SHP77 (cell line): ENCODE measurements at places on chromosomes 2 and 18.

DNA sequence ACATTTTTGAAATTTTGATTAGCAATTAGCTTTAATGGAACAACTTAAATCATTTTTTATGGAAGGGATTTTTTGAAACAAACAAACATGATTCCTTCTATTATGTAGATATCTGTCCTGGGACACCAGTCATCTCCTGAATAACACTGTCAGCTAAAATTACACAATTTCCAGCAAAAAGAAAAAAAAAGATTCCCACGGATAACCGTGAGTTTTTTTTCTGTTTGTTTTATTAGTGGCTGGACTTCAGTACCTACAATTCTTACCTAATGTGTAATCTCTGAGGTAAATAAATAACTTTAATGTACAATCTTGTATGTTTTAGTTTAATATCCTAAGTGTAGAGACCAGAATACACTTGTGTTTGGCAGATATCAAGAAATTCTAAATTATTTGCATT lies 126.6 kb upstream of the KYNU start:
- no peak for DNase-seq

DNA sequence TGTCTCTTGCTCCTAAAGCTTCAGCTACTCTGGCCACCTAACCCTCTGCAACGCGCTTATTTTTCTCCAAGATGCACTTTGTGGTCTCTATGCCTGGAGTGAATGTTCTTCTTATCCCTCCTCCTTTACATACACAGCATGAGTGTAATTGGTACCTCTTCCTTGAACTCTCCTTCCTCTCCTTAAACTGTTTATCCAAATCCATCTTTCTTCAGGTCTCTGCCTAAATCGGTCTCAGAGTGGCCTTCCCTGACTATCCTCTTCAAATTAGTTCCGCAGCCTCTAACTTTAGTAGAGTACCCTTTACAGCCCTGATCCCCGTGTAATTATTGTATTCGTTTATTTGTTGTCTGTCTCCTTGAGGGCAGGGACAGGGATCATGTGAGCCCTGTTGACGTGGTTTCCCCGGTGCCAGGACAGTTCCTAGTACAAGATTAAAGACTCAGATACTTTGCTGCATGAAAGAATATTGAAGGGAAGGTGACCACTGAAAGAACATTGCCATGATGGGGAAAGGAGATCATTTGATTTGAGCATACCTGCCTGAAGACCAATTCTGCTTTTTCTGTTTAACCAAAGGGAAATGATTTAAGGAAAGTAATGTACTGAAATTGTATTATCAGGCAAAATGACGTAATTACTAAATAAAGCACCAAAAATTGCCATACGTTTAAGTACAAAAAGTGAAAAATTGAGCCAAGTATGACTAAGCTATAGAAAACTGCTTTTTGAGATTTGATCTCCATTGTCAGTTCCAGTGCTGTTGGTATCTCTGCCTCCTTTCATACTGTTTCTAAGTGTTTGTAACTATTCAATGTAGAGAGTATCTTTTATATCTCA lies 1.2 kb downstream of the CNOT9 start:
- DNase-seq, result no peak

- DNase-seq, result no peak
Measured at GRCh38 chr2:85732467-85733120, 21.2 kb upstream of the ATOH8 start.

DNA sequence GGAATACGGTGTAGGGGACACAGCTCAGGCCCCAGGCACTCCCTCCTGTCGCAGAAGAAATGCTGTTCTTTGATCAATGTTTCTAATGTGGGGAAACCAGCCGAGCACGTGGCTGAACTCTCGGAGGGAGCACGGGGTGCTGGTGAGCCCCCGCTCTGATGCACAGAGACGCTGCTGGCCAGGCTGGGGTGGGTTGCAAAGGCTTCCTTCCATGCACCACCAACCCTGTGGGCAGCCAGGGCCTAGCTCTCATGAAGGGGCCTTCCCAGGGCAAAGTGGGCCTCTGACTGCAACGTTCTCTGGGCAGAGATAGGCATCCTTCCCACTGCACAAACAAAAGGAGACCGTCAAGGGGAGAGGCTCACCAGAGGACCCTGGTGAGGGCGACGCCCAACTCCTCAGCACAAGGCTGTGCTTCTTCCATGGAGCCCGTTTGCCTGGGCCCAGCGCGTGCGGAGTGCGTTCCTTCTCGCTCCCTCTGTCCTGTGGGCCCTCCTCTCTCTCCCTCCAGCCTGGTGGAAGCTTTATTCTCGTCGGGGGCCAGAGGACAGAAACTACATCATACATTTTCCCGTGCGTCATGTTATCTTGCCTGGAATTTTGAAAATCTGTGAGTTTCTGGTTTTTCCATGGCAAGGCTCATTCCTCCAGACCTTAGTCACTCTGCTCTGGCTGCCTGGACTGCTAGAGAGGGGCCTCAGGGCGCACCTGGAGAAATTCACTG lies 61.1 kb upstream of the SP3 start:
- no peak for DNase-seq

DNA sequence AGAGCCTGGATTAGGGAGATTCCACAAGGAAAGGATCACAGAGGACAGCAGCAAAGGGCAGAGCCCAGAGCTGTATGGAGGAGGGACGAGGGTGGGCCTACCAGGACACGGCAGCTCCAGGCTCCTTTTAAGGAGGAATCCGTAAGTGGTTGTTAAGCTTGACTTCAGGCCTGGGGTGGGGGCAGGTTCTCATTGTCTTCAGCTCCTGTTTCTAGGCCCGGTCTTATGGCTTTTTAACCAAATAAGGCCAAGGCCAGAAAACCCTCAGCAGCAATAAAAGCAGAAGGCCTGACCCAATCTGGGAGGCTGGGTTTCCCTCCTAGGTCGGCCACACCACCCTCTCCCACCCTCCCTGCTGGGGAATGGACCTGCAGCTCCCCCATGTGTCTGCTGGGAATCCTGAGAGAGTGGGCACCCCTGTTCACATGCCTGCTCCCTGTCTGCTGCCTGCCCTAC lies 111.2 kb downstream of the PLB1 start:
- DNase-seq, result no peak

- DNase-seq, result no peak
Measured at GRCh38 chr2:183937220-183937619, 661.1 kb upstream of the ZNF804A start.

DNA sequence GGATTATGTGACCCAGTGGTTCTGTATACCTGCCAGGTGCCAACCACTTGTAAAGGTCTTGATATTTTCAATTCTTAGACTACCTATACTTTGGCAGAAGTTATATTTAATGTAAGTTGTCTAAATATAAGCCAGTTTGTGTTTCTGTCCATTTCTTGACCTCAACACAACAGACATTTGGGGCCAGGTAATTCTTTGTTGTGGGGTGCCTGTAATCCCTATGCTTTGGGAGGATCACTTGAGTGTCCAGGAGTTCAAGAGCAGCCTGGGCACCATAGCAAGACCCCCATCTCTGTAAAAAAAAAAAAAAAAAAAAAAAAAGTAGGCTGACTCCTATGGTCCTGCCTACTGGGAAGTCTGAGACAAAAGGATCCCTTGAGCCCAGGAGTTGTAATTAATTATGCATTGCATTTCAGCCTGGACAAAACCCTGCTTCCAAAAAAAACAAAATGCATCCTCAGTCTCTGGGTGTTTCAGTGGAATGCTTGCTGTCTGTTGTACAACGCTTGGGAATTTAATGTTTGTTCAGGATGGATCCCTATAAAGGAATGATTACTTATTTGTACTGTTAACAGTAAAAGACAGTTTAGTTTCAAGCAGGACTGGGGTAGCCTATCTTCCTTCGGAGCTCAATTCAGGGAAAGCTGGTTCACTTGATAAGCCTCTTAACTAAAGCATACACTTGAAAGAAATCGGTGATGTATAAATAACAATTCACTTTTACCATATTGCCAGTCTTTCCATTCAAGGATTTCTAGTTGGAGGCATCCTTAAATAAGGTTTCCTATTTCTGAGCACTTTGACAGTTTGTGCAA lies 3.4 kb downstream of the RPS27A start:
- DNase-seq, result no peak

GRCh38 chr18:41034413-41034812 lies 920.6 kb upstream of the PIK3C3 start:
- DNase-seq, result no peak

- DNase-seq, result no peak
Measured at GRCh38 chr2:96864343-96865091, 5.4 kb downstream of the SEMA4C start.

GRCh38 chr2:240963065-240963867 lies 35.2 kb upstream of the SNED1 start:
- no peak for DNase-seq

- DNase-seq, result peak; percentile 13
Measured at GRCh38 chr2:138814123-138814898, 34.1 kb upstream of the NXPH2 start.

DNA sequence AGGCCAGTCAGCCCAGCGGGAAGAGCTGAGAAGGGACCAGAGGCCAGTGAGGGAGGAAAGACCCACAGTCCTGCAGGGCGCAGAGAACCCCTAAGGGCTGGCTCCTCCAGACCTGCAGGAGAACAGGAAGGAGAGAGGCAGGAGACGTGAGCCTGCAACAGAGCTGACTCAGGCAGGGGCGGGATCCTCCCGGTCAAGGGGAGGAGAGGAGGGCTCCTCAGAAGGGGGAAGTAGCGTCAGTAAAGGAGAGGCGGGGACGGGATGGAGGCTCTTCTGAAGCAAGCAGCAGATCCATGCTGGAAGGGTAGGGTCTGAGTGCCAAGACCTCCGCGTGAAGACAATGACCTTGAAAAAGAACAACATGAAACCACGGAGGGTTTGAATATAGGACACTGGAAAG lies 50.8 kb downstream of the TRABD2A start:
- DNase-seq, result no peak

DNA sequence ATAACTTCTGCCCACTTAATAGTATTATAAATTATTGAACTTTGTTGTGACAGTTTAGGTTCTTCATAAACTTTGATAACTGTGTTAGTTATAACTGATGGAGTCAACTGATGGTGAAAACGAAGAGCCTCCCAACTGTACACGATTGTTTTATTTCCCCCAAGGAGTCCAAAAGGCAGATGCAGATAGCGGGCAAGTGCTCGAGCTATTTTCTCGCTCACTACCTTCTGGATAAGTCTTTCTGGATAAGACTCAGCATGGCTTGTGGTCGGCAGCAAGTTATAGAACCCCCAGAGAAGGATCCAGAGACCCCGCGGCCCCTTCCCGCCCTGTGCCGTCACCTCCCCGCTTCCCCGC lies 517 bp downstream of the GCFC2 start:
- no peak for DNase-seq

DNA sequence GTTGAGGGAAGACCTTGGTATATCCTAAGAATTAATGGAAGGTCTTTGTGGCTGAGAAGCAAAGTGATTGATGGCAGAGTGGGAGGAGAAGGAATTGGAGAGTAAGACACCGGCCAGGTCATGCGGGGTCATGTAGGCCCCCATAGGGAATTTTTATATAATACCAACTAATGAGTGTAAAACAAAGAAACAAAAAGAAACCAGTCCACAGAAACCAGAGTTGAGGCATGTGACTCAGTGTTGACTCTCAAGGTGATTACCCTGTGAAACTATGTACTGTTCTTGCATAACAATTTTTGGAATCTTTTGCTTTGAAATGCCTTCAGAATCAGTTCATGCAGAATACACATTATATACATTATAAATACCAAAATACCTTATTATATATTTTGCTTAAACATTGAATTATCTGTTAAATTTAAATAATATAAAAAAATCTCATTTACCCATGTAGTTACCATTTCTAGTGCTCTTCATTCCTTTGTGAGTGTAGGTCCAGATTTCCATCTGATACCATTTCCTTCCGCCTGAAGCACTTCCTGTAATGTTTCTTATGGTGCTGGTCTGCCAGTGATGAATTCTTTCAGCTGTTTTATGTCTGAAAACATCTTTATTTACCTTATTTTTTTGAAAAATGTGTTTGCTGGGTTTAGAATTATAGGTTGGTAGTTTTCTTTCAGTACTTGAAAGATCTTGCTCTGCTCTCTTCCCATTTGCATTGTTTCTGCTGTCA lies 8.6 kb downstream of the CLIP4 start:
- DNase-seq, result no peak
